ENCODE measurements at places on chromosomes 5 and 9.

GRCh38 chr9:35533398-35533797 lies 43.5 kb downstream of the RUSC2 start:
- no peak for DNase-seq

- DNase-seq, result no peak
Observed at GRCh38 chr5:53479045-53479589, 1.3 kb upstream of the FST start.

GRCh38 chr5:45274241-45274640 lies 421.9 kb downstream of the HCN1 start:
- no peak for DNase-seq

GRCh38 chr9:17319864-17320263 lies 185.0 kb downstream of the CNTLN start:
- no peak for DNase-seq

DNA sequence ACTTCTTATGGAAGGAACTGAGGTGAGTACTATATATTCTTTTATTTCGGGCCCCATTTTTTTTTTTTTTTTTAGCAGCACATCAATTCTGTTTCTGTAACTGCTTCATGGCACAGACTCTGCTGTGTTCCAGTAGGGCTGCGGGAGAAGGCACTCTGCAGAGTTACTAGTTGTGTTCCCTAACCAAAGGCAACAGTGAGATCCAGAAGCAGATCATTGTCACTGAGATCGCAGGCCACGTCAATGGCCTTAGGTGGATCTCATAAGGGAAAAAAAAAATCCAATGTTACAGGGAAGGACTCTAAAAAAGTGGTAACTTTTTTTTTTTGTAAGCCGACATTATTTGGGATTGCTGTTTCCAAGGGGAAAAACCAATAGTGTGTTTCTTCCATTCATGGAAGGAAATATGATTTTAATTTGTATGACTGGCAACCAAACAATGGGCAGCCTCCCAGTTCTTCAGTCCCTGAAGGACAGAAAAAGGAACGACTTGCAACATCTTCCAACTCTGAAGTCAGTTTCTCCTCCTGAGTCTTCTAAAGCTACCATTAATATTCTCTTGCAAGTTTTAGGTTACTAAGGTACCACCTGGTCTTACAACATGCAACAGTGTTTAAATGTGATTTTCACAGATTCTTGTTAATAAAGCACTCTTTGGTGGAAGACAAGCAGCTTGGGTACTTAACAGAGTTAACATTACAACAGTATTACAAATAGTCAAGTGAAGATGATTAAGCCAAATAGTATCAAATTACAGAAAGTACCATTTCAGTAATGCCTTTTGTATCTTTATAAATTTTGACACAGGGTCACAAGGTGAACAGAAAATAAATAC lies 52.8 kb downstream of the HABP4 start:
- DNase-seq, result no peak

DNA sequence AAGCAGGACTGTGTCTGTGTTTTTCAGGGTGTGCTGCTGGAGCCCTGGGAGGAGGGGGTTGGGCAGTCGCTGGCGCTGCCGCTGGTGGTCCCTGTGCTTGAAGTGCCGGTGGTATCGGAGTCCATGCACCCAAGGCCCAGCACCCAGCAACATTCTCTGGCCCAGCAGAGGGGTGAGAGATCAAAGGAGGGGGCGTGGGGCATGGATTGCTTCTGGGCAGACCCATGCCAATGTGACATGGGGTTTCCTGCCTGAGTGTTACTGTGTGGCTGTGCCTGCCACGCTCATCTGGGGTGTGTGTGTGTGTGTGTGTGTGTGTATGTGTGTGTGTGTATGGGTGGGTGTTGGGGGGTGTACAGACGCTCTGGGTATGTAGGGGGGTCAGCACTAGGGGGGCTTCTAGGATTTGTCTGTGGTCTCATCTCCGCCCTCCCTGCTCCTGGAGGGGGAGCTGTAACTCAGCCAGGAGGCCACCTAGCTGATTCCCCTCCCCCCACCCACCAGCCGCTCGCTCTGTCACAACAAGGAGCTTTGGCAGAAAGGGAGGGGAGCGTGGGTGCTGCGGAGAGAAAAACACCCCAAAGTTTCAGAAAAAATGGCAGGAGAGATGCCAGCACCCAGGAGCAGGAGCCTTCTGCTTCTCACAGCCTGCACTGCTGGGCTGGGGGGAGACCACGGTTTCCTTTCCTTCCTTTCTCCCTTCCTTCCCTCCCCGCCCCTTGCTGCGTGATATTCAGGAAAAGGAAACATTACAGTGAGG lies 35.9 kb upstream of the HSPA9 start:
- no peak for DNase-seq

GRCh38 chr5:160054047-160054446 lies 45.1 kb downstream of the TTC1 start:
- no peak for DNase-seq

DNA sequence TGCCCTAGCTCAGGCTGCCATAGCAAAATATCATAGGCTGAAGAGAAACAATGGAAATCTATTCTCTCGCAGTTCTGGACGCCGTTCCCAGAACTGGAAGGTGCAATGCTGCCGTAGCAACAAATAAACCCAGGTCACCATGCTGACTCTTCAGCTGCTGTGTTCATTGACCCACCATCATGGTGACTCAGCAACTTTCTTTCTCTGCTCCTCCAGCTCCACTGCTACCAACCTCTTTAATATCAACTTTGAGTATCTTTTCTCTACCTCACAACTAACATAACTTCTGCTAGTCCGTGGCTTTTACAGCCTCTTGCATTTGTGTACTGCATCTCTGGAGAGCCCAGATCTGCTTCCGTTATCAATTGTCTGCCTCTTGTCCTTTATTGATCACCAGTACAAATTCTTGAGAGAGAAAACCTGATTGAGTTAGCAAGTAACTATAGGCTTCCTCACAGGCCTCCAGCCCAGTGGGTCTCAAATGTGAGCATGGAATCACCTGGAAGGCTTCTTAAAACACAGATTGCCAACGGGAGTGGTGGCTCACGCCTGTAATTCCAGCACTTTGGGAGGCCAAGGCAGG lies 47.3 kb upstream of the SLC30A5 start:
- no peak for DNase-seq

GRCh38 chr5:151434570-151435237 lies 12.7 kb upstream of the SLC36A1 start:
- no peak for DNase-seq

DNA sequence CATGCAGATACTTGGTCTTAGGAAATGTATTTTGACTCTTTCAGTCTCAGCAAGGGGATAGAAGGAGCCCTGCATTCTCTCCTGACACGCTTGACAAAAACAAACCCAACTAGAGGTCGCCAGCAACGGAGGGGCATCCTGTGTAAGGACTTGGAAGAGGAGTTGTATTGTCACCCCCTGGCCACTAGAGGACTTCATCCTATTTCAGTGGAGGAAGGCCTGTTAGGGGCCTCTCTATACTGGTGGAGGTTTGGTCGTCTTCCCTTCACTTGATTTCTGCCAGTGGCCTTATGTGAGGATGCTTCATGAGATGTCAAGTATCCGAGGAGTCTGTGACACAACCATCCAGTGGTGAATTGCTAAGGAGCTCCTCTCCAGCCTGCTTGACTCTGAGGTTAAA lies 122.8 kb upstream of the STC2 start:
- no peak for DNase-seq

DNA sequence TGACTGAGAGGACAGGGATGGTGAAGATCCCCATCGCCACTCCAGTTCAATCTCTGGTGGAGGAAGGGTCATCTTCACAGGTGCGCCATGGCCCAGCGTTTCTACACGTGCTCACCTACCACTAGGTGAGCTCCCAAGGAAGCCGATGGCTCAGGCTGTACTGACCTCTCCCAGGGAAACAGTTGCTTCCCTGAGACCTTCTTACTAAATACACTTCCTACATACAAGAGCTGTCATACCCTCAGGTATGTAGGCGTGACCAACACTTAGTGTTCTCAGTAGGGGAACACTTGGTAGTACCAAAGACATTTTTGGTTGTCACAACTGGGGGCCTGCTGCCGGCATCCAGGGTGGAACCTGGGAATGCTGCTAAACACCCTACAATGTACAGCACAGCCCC lies 75.2 kb downstream of the TENT4A start:
- DNase-seq, result no peak

- DNase-seq, result no peak
Observed at GRCh38 chr5:177545487-177546257, 8.7 kb downstream of the FAM193B start.

- DNase-seq, result peak; percentile 19
Observed at GRCh38 chr9:121222524-121223171, 21.0 kb upstream of the RAB14 start.

- DNase-seq, result no peak
Observed at GRCh38 chr9:71145179-71145578, 23.8 kb upstream of the TRPM3 start.

- DNase-seq, result no peak
Observed at GRCh38 chr9:68488126-68488525, 52.6 kb downstream of the TMEM252 start.

GRCh38 chr9:18390393-18390792 lies 83.6 kb upstream of the ADAMTSL1 start:
- peak; percentile 84 for DNase-seq

DNA sequence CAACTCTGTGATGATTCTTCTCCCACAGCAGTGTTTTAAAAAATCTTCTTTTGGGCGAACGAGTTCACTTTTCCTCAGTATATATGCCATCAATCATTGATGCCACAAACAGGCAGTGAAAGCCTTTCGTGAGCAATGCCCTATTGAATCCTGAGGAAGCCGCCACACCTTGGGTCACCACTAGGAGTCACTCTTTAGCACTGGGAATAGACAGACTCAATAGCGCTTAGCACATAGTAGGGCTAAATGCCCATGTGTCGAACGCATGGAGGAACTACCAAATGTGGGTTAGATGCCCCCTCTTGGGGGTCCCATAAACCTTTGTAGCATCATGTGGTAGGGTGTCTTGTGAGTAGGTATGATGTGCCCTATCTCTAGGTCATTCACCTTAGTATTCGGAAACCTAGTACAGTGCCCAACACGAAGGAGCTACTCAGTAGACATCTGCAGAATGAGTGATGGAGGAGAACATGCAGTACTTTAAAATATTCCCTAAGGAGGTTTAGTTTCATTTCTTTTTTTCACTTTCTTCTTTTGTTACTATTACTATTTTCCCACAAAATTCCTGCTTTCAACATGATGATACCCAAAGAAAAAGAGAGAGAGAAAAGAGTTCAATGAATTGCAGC lies 603.7 kb downstream of the BNC2 start:
- no peak for DNase-seq

DNA sequence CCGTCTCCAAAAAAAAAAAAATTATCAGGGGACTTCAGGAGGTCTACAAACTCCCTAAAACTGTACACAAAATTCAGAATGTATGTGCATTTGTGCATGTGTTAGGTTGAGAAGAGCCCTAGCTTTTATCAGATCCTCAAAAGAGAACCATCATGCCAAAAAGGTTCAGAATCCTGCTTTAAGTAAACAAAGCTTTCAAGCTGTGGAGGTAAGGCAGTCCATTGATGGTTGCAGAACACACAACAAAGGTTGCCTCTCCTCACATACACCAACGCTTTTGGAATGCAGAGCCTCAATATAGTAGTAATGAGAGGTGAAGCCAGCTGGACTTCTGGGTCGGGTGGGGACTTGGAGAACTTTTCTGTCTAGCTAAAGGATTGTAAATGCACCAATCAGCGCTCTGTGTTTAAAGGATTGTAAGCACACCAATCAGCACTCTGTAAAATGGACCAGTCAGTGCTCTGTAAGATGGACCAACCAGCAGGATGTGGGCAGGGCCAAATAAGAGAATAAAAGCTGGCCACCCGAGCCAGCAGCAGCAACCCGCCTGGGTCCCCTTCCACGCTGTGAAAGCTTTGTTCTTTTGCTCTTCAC lies 57.9 kb upstream of the RNF38 start:
- no peak for DNase-seq

DNA sequence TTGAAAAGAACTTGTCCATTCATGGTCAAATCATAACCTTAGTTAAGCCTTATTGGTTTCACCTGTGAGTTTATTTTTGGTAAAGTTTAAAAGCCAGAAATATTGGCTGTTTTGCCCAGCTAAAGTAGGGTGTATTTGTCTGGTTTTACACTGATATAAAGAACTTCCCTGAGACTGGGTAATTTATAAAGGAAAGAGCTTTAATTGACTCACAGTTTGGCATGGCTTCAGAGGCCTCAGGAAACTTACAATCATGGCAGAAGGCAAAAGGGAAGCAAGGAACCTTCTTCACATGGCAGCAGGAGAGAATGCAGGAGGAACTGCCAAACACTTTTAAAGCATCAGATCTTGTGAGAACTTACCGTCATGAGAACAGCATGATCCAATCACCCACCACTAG lies 55.3 kb downstream of the JAKMIP2 start:
- DNase-seq, result peak; percentile 9

- DNase-seq, result no peak
Observed at GRCh38 chr9:74073897-74074296, 423.2 kb upstream of the RORB start.

GRCh38 chr5:143985832-143986515 lies 174.0 kb downstream of the HMHB1 start:
- DNase-seq, result no peak

- no peak for DNase-seq
Observed at GRCh38 chr5:96093890-96094381, 132.3 kb upstream of the ELL2 start.

GRCh38 chr9:136608348-136609159 lies 54.2 kb upstream of the EGFL7 start:
- no peak for DNase-seq

DNA sequence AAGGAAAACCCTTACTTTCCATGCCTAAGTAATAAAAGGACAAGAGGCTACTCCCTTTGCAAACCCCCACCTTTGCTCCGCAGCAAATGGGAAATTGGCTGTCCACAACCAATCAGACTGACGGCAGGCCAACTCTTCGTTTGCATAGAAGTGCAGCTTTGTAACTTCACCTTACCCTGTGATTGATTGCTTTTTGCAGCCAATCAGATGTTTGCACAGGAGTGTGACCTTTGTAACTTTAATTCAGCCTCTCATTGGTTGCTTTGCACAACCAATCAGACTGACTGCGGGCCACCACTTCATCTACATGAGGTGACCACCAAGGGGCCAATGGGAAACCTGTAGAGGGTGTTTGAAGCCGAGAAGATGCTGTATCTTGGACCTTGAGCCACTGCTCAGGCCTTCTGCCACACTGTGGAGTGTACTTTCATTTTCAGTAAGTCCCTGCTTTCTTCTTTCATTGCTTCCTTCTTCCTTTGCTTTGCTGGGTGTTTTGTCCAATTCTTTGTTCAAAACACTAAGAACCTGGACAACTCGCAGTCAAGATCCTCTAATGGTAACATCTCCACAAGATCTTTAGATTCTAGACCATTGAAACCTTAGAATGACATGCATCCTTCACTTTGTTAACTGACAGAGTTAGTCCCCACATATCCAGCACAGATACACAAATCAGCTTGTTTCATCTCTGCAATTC lies 51.3 kb upstream of the FREM1 start:
- no peak for DNase-seq
